ENCODE measurements at places on chromosomes 3 and 15.

DNA sequence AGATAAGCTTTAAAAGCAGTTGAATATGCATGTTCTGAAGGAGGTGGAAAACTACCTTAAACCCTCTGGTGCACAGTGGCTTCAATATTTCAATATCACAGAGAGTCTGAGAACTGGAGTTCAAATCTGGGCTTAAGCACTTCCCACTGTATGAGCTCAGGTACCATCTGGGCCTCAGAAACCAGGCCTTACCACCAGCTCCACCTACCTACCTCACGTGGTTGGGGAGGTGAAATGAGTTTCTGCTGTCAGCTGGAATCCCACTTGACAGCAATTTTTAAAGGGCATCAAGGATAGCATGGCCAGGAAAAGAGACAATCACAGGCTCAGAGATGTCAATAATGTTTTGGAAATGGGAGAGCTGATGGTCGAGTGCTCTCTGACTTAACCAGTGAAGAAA, 5.0 kb downstream of the CHCHD4 start:
- DNase-seq: no peak

GRCh38 chr15:44698641-44699040, 12.5 kb downstream of the PATL2 start:
- DNase-seq: no peak

- no peak for DNase-seq
Measured at GRCh38 chr3:127986803-127987202, 65.4 kb upstream of the SEC61A1 start.

GRCh38 chr3:3552761-3553160, 246.5 kb upstream of the LRRN1 start:
- no peak for DNase-seq

DNA sequence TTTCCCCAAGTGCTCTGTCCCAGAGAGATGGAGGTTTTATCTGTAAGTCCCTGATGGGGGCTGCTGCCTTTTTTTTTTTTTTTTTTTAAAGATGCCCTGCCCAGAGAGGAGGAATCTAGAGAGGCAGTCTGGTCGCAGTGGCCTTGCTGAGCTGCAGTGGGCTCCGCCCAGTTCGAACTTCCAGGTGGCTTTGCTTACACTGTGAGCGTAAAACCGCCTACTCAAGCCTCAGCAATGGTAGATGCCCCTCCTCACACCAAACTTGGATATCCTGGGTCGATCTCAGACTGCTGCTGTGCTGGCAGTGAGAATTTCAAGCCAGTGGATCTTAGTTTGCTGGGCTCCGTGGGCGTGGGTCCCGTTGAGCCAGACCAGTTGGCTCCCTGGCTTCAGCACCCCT, 51.6 kb downstream of the SLC2A2 start:
- DNase-seq: no peak

DNA sequence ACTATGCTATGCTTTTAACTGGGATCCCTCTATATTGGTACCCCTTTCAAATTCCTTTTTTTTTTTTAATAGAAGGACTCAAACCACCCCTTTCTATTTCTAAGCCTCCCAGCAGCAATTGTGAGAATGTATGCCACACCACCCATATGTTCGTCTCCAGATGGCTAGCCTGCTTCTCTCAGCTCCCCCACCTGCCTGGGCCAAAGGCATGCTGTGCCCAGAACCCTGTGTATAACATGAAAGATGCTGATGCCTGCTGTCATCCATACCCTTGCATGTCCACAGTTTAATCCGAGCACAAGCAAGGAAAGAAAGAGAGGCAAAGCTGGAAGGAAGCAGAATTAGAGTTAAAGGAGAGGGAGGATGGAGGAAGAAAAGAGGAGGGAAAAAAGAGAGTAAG, 159.5 kb upstream of the CNTN6 start:
- DNase-seq: no peak

- no peak for DNase-seq
Measured at GRCh38 chr3:46667657-46668056, 25.8 kb downstream of the ALS2CL start.

GRCh38 chr15:75371486-75371885, 3.1 kb upstream of the MAN2C1 start:
- no peak for DNase-seq

DNA sequence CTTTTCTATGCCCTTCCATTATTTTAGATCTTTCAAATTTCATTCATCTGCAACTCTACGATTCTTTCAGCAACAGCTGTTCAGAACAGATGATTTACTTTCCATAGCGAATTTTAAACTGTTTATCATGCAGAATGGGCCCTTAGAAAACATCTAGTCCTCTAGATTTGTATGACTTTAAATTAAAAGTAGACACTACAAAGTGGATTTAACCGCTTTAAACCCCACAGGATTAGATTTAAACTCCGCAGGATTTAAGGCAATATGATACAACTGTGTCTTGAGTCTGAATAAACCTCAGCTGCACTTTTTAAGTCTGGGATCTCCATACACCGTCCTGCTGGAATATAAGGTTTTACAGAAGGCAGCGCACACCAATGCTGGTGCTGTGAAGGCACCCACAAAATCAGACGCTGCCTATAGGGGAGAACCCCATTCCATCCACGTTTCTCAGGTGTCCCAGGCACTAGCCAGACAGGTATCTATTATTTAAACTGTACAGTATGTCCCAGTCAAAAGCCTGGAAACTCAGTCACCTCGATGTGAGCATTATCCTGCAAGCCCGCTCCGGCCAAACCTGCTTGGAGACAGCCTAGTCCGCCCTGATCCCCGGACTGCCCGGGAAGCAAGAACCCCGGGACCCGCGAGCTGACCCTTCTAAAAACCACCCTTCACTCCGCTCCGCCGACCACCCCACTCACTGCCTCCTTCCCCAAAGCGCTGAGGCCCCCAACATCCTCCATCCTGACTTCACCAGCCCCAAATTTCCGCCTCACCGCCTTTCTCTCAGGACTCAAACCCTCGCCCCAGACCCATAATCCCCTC, 768 bp downstream of the ANO10 start:
- DNase-seq: peak; percentile 0

- DNase-seq: no peak
Measured at GRCh38 chr3:53594276-53594675, 99.9 kb downstream of the CACNA1D start.

- DNase-seq: no peak
Measured at GRCh38 chr15:50506121-50506520, 40.3 kb downstream of the USP50 start.

DNA sequence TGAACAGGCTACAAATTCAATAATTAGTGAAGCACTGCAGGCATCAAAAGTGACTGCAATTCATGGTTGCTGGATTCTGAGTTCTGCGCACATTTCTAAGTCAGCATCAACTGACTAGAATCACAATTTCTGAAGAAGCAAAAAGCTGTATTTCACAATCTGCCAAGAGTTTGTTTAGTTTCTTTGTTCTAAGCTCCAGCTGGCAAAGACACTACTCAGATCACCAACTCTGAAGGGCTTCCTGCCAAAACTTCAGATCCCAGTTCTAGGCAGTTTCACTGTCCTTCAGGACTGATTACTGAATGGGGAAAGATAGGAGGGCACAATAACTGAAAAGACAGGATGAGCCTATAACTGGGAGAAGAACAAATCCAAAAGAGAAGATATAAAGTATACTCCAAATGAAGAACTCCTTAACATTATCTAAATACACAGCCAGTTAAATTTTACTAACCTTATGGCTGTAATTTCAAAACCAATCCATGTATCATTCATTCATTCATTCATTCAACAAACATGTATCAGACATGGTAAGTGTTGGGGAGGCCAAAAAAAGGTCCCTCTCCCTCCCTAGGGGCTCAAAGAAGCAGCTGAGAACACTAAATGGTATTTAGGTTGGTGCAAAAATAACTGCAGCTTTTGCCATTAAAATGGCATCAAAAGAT, 17.1 kb downstream of the TJP1 start:
- no peak for DNase-seq

GRCh38 chr15:71501344-71502076, 308.8 kb upstream of the NR2E3 start:
- DNase-seq: no peak

GRCh38 chr3:42502429-42503250, at the start of gene VIPR1:
TSS of gene VIPR1 (plus strand) at chr3:42502643. CDS start at chr3:42502736, 93 bp downstream.
- peak; percentile 83 for DNase-seq

DNA sequence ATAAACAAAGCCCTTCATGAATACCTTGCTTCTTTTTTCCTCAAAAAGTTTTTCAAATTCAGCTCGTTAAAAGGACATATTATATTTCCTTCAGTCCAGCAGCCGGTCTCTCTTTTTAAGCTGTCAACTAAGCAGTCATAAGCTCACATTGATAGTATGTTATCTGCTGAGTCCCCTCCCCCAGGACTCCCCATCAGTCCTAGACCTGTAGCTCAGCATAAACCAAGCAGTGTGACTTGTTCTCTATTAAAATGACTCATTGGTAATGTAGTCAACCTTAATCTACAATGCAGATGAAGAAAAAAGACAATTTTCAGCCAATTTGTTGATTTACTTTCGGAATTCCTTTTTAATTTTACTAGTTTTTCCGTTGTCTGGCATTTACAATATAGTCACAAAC, 483.8 kb downstream of the MECOM start:
- DNase-seq: no peak

GRCh38 chr3:169931747-169932520, 20.6 kb downstream of the SAMD7 start:
- DNase-seq: no peak

DNA sequence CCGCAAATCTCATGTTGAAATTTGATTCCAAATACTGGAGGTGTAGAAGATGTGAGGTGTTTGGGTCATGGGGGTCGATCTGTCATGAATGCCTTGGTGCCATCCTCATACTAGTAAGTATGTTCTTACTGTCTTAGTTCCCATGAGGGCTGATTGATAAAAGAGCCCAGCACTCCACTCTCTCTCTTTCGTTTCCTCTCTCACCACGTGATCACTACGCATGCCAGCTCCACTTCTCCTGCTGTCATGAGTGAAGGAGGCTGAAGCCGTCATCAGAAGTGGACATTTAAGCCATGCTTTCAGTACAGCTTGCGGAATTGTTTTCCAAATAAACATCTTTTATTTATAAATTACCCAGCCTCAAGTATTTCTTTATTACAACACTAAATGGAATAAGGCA, 6.1 kb downstream of the OR5H15 start:
- DNase-seq: no peak

DNA sequence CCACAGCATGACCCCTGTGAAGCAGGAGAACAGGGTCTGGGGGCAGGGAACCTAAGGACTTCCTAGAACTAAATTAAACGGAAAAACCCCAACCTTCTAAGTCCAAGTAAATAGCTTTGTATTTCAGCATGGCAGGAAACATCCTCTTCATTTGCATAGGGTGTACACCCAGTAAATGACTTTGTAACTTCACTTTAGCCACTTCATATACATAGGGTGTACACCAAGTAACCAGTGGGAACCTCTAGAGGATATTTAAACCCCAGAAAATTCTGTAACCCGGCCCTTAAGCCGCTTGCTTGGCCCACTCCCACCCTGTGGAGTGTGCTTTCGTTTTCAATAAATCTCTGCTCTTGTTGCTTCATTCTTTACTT, 41.8 kb downstream of the FSD2 start:
- DNase-seq: no peak

DNA sequence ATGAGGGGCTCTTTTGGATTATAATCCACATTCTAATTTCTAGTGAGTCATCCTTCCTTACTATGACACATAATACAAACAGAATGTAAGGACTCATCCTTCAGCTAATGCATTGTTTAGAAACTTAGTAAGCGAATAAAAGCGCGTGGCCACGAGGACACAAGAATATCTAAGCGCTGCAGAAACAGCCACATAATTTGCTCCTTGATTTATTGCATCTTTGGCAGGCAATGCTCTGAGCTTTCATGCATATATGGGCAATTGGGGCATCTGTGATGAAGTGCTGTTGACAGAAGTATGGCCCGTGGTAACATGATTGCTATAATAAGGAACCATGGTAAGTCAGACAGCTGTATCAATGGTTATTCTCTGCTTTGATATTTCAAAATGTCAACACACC, 191.3 kb upstream of the ZNF385D start:
- DNase-seq: no peak

GRCh38 chr15:44705986-44706385, 5.1 kb downstream of the PATL2 start:
- no peak for DNase-seq

DNA sequence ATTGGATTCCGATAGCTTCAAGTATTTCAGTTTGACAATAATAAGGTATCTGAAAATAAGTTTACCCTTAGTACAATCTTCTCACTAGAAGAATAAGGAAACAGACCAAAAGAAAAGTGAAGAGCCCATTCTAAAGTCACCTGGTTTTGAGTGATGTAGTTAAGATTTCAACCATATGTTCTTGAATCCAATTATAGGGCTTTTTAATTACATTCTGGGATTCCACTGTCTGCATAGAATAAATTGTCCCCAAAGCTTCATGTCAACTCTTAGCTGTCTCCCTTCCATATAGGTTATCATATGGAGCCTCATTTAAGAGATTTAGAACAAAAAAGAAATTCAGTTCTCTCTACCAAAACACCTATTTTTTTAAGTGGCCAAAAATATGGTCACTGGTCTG, 1158.8 kb downstream of the IGSF11 start:
- DNase-seq: no peak

GRCh38 chr15:45333550-45333949, 44.8 kb downstream of the GATM start:
- no peak for DNase-seq

DNA sequence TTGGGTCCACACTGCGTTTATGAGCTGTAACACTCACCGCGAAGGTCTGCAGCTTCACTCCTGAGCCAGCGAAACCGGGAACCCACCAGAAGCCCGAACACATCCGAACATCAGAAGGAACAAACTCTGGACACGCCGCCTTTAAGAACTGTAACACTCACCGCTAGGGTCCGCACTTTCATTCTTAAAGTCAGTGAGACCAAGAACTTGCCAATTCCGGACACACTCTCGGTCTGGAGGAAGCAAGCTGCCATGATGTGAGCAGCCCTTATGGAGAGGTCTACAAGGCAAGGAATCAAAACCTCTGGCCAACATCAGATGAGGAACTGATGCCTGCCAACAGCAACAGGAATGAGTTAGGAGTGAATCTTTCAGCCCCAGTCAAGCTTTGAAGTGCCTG, 62.9 kb downstream of the SLC28A2 start:
- no peak for DNase-seq

DNA sequence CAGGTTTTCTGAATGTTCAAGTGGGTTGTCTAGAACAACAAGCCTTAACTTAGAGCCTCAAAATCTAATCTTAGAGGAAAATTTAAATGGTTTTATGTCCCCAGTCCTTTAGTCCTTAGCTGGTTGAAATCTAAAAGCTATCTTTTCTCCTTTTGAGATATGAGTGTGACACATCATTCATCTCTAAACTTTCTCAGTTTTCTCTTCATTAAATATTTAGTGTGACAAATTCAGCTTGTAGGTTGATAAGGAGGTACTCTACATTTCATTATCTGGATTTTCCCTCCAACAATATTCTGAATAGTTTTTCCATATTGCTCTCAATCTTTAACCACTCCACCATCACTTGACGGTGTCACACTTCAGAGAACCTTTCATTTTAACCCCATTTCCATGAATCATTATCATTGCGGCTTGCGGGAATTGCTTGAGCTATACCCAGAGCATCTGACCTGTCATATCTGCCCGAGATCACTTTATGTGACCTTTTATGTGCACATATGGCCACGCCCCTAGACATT, 16.1 kb upstream of the ATP8B4 start:
- DNase-seq: no peak

Data from stimulated activated CD8-positive, alpha-beta memory T cell treated with anti-CD3 and anti-CD28 coated beads, Interleukin-2, amount 100 ng/mL, for 1 hour (primary cell).